Ovary (tissue), 10 donors: ENCODE measurements at places on chromosomes 1 and 21. TPM values are rescaled to one million over a fixed set of nuclear protein-coding genes. Genes with fewer than 3 reads are reported as not detected.

GRCh38 chr1:104852151-104852550 is 1102.5 kb downstream of the AMY1C start:
- no peak overlapping the region for H3K27ac ChIP-seq
- no peaks in the 10 kb centered on the region for H3K27me3 ChIP-seq
- no peak for DNase-seq
- H3K4me3 ChIP-seq = no peak overlapping the region
- H3K36me3 ChIP-seq = no peaks in the 10 kb centered on the region

DNA sequence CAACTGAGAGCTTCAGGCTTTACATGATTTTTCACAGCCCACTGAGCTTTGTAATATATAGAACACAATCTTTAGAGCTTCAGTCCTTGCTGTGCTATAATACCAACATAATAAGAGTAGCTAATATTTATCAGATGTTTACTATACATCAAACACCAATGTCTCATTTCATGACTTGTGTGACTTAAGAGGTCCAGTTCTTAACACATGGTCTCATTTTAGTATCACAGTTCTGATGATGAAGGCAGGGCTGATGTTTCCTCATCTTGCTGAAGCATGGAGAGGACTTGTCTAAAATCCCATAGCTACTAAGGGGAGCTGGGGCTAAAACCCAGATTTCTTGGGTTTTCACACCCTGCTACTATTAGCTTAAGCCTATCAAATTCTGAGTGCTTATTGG is 5.5 kb downstream of the MTR start:
- no peaks in the 10 kb centered on the region for H3K36me3 ChIP-seq
- no peak for DNase-seq
- H3K27ac ChIP-seq = no peak overlapping the region
- H3K27me3 ChIP-seq = no peaks in the 10 kb centered on the region
- H3K4me1 ChIP-seq = peaks cover 9% of the 10 kb centered on the region
- H3K4me3 ChIP-seq = no peak overlapping the region

- no peak overlapping the region for H3K27ac ChIP-seq
- no peaks in the 10 kb centered on the region for H3K4me1 ChIP-seq
- H3K36me3 ChIP-seq = no peaks in the 10 kb centered on the region
- H3K27me3 ChIP-seq = no peaks in the 10 kb centered on the region
- H3K4me3 ChIP-seq = no peak overlapping the region
- DNase-seq = no peak
Observed at GRCh38 chr1:1757422-1758058, 20.7 kb downstream of the NADK start.

DNA sequence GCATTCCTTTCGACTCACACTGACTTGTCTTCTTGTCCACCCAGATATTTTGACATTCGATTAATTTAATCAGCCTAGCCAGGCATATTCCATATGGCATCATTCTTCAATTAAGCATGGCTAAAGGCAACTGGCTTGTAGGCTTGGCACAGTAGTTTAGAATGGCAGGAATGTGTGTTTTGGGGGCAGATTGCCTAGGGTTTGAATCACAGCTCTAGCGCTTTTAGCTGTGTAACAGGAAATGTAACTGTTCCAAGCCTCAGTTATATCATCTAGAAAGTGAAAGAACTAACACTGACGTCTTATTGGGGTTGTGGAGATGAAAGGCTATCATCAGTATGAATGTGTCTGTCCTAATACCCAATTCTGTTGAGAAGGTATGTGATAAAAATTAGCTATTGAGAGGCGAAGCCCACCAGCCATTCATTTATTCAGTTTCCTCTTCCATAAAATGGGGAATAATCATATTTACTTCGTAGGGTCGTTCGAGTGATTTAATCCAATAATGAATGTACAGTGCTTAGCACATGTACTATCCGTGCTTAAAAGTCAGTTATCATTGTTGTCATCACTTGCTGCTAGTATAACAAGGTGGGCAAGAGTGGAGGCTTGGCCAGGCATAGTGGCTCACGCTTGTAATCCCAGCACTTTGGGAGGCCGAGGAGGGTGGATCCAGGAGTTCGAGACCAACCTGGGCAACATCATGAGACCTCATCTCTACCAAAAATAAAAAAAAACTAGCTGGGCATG is 41.6 kb upstream of the GRHL3 start:
- no peaks in the 10 kb centered on the region for H3K36me3 ChIP-seq
- no peaks in the 10 kb centered on the region for H3K27me3 ChIP-seq
- no peak overlapping the region for H3K27ac ChIP-seq
- H3K4me1 ChIP-seq = no peaks in the 10 kb centered on the region
- no peak overlapping the region for H3K4me3 ChIP-seq
- DNase-seq = no peak

DNA sequence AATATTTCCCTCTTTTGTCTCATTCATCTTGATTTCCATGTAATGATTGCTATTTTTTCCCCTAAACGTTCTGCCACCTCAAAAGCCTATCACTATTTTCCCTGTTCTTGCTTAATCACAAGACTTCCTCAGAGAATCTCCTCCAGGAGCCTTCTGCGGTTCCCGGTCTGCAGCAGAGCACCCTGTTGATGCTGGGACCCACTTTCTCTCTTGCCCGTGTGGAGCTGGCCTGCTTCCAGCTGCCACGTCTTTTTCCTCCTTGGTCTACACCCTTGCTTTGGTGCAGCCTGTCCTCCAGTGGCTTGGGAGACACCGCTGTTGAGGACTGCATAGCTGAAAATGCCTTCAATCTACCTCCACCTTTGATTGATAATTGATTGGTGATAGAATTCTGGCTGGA is 70.0 kb upstream of the COA6 start:
- no peaks in the 10 kb centered on the region for H3K4me1 ChIP-seq
- no peak overlapping the region for H3K27ac ChIP-seq
- H3K36me3 ChIP-seq = no peaks in the 10 kb centered on the region
- no peak overlapping the region for H3K4me3 ChIP-seq

GRCh38 chr1:43383449-43383848 is 6.2 kb downstream of the MED8 start:
- H3K27me3 ChIP-seq = no peaks in the 10 kb centered on the region
- H3K36me3 ChIP-seq = no peaks in the 10 kb centered on the region
- H3K27ac ChIP-seq = no peak overlapping the region
- no peak for DNase-seq

DNA sequence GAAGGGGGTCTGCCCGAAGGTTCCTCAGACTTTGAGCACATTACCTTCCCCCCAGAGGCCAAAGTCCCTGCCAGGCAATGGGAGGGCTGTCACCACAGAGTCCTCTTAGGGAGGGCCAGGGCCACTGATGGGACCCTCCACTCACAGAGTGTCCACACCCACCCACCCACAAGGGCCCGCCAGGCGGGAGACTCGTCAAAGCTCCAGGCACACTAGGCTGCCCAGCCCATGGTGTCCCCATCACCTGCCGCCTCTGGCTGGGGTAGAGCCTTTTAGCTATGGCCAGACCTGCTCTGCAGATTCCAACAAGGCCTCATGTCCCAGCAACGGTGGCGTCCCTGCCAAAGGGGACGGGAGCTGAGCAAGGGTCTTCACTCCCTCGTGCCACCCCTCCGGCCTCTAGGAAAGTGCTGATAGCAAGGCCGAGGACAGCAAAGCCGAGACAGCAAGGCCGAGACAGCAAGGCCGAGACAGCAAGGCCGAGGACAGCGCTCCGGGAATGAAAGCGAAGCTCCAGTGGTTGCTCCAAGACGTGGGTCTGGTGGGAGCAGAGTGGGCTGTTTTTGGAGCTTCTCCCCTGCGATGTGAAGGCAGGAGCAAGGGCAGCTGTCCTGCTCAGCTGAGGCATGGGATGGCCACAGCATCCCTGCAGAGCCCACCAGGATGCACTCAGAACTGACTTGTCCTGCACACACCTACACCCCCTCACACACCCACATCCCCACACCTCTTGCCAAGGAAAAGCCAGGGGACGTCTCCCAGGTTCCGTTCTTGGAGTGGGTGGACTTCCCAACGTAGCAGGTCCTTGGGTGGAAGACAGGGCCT is 123.4 kb downstream of the CRYAA start:
- no peaks in the 10 kb centered on the region for H3K36me3 ChIP-seq
- no peak for DNase-seq
- H3K4me3 ChIP-seq = no peak overlapping the region
- no peak overlapping the region for H3K27ac ChIP-seq
- no peaks in the 10 kb centered on the region for H3K4me1 ChIP-seq

DNA sequence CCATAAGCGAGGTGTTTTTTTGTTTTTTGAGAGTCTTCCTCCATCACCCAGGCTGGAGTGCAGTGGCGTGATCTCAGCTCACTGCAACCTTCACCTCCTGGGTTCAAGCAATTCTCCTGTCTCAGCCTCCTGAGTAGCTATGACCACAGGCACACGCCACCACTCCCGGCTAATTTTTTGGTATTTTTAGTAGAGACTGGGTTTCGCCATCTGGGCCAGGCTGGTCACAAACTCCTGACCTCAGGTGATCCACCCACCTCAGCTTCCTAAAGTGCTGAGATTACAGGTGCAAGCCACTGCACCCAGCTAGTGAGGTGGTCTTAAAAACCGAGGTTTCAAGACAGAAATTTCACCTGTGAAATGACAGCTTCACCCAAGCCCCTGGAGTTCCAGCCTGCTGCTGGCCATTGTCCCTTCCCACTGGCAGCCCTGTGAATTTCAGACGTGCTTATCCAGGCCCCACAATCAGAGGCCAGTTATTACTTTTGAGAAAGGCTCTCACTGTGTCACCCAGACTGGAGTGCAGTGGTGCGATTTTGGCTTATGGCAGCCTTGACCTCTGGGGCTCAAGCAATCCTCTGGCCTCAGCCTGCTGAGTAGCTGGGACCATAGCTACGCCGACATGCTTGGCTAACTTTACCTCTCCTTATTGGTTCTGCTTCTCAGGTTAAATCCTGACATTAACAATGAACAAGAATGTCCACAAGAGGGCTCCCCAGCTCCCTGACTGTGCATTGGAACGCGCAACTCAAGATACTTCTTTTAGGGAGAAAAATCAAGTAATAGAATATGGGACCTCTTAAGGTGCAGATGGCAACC is 19.4 kb downstream of the ENO1 start:
- H3K27me3 ChIP-seq = no peaks in the 10 kb centered on the region
- no peak overlapping the region for H3K4me3 ChIP-seq
- H3K27ac ChIP-seq = no peak overlapping the region
- DNase-seq = no peak
- H3K36me3 ChIP-seq = no peaks in the 10 kb centered on the region

DNA sequence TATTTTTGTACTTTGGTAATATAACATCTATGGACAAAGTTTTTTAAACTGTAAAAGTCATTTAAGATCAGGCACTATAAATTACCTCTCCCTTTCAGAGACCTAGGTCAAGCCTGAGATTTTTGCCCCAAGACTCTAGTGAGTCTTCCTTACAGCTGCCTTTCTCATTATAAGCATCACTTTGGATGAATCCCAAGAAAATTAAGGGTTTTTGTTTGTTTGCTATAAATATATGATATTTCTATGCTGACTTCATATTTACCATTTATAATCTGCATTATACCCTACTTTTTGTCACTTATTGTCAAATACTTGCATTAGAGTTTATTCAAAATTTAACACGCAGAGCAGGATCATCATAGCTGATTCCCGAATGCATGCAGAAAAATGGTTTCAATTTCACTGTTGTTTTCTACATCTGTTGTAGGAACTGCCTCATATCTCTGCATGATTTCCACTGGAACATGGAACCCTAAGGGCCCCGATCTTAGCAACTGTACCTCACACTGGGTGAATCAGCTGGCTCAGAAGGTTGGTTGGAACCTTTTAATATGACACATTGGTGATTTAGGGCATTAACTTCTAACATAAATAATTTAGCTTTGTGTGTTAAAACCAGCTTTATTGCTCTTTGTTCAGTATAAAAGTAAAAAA is 150.0 kb downstream of the ADGRL2 start:
- no peak overlapping the region for H3K27ac ChIP-seq
- peaks cover 4% of the 10 kb centered on the region for H3K4me1 ChIP-seq
- H3K36me3 ChIP-seq = no peaks in the 10 kb centered on the region
- no peak overlapping the region for H3K4me3 ChIP-seq
- no peak for DNase-seq

- peaks cover 2% of the 10 kb centered on the region for H3K4me1 ChIP-seq
- H3K27me3 ChIP-seq = no peaks in the 10 kb centered on the region
- DNase-seq = no peak
- H3K27ac ChIP-seq = no peak overlapping the region
Observed at GRCh38 chr21:29145354-29145782, 14.9 kb downstream of the MAP3K7CL start.

- H3K4me3 ChIP-seq = no peak overlapping the region
- DNase-seq = no peak
- H3K27me3 ChIP-seq = no peaks in the 10 kb centered on the region
- H3K27ac ChIP-seq = no peak overlapping the region
- H3K36me3 ChIP-seq = no peaks in the 10 kb centered on the region
- peaks cover 16% of the 10 kb centered on the region for H3K4me1 ChIP-seq
Observed at GRCh38 chr21:42236693-42237092, 17.8 kb downstream of the ABCG1 start.

Gene ANGPTL3
- 0.12 TPM for total RNA-seq

Gene ADORA3
- total RNA-seq = 1.4 TPM

Gene OR2AK2
- total RNA-seq = not detected

Gene TMPRSS3
- total RNA-seq = 28.6 TPM

Gene CR2
- total RNA-seq = not detected
